Umbilical cord (tissue), 2 donors: ENCODE measurements at places on chromosomes 12 and 14. TPM values are rescaled to one million over a fixed set of nuclear protein-coding genes. Genes with fewer than 3 reads are reported as not detected.

DNA sequence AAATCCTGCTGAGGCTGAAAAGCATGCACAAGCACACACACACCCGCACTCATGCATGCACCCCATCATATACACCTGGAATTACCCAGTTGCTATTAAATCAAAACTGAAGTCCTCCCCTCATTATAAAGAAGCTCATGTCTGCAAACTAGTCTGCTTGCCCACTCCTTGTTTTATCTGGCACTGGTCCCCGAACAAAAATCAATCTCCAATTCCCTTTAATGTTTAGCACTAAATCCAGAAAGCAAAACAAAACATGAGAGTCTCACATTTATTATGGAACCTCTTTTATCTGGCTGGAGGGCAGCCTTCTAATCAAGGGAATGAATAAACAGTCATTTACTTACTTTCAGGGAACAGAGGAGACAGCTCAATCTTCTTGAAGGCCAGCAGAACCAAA lies 1093.4 kb upstream of the FLRT2 start:
- no peak for DNase-seq

DNA sequence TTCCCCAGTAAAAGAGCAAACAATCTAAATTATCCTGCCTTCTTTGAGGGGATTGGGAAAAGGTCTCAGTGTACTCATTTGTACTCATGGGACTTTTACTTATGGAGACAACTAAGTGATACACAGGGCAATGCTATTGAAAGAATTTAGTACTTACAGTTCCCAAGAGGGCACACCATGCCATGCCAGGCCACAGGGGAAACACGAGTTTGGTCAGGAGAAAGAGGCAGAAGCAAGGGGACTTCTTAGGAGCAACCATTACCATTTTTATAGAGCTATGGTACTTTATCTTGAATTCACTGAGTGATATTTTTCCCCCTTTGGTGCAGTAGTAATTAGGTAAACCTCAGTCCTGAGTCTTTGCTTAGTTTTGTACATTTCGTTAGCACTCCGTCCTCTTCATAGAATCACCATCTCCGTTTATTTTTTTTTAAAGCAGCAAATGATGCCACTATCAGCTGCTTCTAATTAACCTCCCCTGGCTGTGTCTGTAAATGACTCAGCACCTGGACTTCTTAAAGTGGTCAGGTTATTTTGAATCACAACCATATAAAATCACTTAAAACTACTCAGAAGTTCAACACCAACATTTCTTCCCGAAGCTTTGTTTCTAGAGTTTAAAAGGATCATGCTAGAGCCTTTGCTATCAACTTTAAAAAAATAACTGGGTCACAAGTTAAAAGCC lies 5.9 kb upstream of the WASHC3 start:
- DNase-seq: no peak

The OR4K13 gene
- 3.4 TPM for total RNA-seq

- no peak for DNase-seq
Measured at GRCh38 chr12:70151993-70152392, 91.2 kb upstream of the CNOT2 start.

GRCh38 chr14:70907176-70907995 lies at the start of gene PCNX1:
Gene PCNX1 (plus strand): TSS chr14:70907459. CDS start chr14:70907851, 392 bp downstream.
- peak; percentile 90 for DNase-seq

The NINJ2 gene
- total RNA-seq: 1.4 TPM

DNA sequence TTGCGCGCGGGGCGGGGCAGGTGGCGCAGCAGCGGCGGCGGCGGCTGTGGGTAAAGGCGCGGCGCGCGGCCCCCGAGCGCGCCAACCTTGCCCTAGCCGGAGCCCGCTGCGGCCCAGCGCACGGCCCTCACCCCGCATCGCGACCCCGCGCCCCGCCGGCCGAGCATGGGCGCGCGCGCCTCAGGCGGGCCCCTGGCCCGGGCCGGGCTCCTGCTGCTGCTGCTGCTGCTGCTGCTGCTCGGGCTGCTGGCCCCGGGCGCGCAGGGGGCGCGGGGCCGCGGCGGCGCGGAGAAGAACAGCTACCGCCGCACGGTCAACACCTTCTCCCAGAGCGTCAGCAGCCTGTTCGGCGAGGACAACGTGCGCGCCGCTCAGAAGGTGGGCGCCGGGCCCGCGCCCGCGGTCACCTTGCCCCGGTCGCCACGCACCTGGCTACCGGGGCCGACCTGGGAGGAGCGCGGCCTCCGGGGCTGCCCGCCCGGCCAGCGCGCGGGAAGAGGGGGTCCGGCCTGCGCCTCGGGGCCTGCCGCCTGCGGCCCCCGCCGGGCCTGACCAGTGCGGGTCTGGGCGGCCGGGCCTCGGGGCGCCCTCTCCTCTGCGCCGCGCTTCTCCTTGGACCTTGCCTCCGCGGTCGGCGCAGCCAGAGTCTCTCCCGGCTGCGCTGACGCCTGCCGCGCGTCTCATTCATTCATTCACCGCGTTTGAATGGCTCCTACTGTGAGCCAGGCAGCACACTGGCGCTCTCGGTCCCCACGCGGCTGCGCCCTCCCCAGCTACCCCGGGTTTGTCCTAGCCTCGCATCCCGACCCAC lies at the start of gene BRI3BP:
Gene BRI3BP, plus strand, starts transcription at position 20 of the 811 bp plus-strand sequence. Its CDS starts 146 bp downstream, at position 166.
- peak; percentile 16 for DNase-seq

The PTPRO gene
- total RNA-seq: 20.2 TPM

DNA sequence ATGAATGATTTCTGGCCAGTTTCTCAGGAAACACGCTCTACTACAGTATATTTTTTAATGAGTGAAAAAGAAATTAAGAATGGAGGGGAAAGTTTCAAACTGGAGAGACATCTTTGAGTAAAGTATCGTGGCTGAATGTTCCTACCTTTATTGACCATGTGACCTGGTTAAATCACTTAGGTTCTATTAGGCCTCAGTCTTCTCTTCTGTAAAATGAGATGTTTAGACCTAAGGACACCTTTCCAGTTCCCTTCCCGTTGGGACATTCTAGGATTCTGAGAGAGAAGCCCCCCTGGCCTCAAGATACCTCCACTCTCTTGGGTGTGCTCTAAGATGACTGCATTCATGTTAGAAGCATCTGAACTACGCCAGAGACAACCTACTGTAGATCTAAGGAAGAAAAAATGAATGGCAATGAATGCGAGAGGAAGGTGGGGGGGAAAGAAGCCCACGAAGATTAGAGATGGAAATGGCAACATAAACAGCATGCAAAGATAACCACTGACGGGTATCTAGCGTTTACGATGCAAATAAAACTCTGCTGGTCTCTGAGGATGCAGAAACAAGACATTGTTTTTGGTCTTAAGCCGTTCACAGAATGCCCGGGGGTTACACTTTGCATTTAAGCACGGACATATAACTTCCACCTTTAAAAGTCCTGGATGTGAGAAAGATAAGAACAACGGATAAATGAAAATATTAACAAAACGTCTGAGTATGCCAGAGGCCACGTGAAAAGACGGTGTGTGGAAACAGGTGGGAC lies 599 bp upstream of the CPSF6 start:
- no peak for DNase-seq

The GPX2 gene
- total RNA-seq: not detected

The SLC35F4 gene
- 1.2 TPM for total RNA-seq

- no peak for DNase-seq
Measured at GRCh38 chr12:112979041-112979680, 842 bp downstream of the OAS2 start.

The RAPGEF3 gene
- total RNA-seq: 6.0 TPM

DNA sequence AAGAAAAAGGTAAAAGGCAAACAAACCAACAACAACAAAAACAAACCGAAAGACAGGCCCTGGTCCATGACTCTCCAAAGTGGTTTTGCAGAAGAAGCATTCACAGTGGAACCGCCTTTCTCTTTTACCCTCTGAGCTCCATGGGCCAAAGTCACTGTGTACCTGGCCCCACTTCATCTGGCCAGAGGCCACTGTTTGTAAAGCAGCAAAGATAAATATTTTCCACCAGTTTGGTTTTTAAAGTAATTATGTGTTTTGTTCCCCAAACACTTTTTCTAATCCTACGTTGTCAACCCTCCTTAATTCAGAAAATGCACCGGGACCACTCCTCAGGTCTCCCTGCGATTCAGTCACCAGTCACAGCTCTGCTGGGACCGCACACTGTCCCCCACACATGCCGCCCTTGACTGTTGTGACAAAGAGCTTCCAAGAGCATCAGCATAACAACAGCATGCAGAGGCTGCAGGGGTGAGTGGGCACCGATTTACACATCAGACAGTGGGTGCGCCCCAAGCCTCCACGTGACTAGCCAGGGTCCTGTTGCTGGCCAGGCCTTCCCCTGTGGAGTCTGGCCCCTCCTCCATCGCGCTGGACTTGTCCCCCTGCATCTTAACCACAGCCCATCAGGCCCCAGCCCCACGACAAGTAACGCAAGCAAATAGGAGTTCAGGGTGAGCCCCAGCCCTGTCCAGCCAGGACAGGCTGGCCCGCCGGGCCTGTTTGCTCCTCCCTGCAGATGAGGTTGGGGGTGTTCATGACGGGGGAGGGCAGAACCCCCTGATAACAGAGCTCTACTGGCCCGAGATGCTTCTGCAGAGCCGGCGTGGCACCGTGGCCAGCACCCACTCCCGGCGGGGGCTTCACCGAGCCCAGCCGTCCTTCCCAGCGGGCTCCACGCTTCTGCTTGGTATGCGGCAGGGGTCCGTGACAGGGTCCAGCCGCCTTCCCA lies 65.2 kb upstream of the DIO3 start:
- no peak for DNase-seq

DNA sequence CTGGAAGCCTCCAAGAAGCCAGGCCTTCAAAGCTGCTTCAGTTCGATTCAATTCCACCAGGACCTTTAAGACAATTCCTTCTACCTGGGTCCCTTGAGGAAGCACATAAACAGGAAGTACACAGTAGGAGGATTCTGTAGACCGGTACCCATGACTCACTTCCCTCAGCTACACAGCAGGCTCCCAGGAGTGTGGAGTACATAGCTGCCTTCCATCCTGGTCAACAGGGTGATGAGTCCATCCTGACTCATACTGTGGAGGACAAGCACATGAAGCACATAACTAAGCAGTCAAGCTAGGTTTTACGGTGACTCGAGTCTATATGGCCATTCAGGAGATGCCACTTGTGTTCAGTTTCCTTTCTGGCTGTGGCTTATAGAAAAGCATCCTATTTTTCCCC lies 197.6 kb upstream of the RBM19 start:
- DNase-seq: no peak

GRCh38 chr12:113880988-113881962 lies 84.8 kb downstream of the RBM19 start:
- no peak for DNase-seq

DNA sequence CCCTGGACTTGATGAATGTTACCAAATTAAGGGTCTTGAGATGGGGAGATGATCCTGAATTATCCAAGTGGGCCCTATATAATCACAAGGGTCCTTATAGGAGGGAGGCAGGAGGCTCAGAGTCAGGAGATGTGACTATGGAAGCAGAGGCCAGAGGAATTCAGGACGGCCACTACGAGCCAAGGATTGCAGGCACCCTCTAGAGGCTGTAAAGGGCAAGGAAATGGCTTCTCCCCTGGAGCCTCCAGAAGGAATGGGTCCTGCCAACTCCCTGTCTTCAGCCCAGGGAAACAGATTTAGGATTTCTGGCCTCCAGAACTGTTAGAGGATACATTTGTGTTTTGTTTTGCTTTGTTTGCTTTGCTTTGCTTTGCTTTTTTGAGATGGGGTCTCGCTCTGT lies 8.8 kb downstream of the BDKRB1 start:
- DNase-seq: no peak

DNA sequence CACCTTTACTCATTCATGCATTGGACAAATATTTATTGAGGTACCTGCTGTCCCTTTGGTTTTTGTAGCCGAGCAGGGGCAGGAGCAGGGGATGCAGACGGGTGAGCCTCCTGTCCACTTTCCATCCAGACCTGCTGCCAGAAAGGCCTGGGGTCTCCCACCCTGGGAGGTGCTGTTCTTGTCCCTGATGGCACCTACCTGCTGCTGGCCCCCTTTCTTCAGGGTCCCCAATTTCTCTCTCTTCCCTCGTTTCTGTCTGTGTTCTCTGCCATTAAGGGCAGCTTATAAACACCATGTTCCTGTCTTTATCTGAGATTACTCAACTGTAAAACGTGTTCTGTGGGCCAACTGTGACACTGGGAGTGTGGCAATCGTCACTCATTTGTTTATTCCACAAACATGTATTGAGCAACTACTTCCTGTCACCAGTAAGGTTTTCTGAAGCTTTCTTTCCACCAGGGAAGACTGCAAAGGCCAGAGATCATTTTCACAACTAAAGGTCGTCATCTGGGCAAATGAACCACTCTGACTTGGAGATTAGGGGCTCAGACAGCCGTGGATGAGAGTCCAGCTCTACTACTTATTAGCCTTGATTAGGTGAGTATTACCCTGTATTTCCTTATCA lies at the start of gene HAL:
Gene HAL, minus strand, starts transcription at position 311 of the 625 bp plus-strand sequence. CDS start 434 bp downstream, outside the sequence.
- no peak for DNase-seq

DNA sequence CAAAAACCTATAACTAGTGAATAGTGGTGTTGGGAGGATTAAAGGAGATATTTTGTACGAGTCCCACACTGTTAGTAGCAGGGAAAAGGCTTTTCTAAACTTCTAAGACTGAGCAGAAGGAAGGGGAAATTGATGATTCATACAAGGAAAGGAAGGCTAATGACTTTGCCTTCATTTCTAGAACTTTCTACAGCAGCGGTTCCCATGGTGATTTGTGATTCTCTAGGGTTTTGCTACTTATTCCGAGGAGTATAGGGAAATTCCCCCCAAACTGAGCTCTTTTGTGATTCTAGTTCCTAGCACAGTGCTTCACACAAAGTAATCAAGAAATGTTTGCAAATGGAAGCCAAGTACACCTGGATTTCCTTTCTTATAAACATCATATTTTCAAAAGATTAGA lies 23.8 kb upstream of the PWP1 start:
- no peak for DNase-seq

- no peak for DNase-seq
Measured at GRCh38 chr12:107337346-107338095, 244.2 kb upstream of the CRY1 start.

- peak; percentile 42 for DNase-seq
Measured at GRCh38 chr12:90305379-90305778, 596.7 kb upstream of the ATP2B1 start.

The NEK9 gene
- total RNA-seq: 61.9 TPM

- peak; percentile 9 for DNase-seq
Measured at GRCh38 chr12:26434299-26435068, 239.1 kb downstream of the SSPN start.

DNA sequence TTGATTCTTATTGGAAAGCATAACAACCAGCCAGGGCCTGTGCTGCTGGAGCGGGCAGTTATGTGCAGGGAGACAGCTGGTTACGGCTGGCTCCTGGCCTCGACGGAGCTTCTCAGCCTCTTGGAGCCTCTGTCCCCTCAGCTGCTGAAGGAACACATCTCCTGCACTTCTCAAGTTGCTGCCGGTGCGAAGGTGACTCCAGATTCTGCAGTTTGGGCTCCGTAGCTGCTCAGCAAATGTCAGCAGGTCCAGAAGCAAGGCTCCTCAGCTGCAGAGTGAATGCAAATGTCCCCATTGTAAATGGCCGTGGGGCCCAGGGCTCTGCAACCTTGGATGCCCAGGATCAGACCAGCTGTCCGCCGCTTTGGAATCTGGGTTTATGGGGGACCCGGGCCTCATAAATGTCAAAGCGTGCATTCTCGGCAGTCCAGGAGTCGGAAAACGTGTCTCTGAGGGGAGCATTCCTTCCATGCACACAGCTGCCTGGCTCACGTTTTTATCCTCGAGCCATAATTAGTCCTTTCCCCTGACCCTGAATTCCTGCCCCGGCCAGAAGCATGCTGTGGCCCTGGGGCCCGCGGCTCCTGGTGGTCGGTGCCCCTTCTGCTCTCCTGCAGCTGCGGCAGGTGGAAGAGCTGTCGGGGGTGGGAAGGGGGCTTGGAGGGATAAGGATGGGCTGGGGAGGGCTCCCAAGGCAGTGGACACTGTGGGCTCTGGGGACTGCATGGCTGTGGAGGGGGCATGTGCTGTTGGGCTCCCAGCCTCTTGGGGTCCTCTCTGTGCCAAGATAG lies 106.0 kb downstream of the KIF26A start:
- peak; percentile 9 for DNase-seq

The CCNB1IP1 gene
- total RNA-seq: 67.4 TPM

The RNASE2 gene
- total RNA-seq: 1.4 TPM

The RNASE7 gene
- 4.1 TPM for total RNA-seq
